Left kidney (tissue), 8 donors: ENCODE measurements at places on chromosomes 4 and X. TPM values are rescaled to one million over a fixed set of nuclear protein-coding genes. Genes with fewer than 3 reads are reported as not detected.

Gene KLHL2
- 23.9 TPM for polyA plus RNA-seq

Gene HSPA4L
- polyA plus RNA-seq: 11.4 TPM

Gene BMPR1B
- 22.7 TPM for polyA plus RNA-seq

DNA sequence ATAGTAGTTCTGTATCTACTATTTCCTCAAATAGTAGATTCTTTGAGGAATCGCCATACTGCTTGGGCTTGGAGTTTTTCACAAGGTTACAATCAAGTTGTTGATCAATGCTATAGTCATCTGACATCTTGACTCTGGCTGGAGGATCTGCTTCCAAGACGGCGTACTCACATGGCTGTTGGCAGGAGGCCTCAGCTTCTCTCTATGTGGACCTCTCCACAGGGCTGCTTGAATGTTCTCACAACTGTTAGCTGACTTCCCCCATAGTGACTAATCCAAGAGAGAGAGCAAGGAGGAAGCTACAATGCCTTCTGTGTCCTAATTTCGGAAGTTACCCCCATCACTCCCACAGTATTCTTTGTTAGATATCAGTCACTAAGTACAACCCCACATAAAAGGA is 10.3 kb downstream of the EGFL6 start:
- DNase-seq: no peak

GRCh38 chr4:140133576-140133975 is 20.4 kb downstream of the MAML3 start:
- DNase-seq: no peak
